ENCODE measurements at places on chromosomes 12 and 14.

GRCh38 chr14:103091883-103092222 lies 2.7 kb upstream of the EXOC3L4 start:
- DNase-seq: no peak

- no peak for DNase-seq
Measured at GRCh38 chr12:20483776-20484175, 115.4 kb downstream of the PDE3A start.

- DNase-seq: no peak
Measured at GRCh38 chr12:62135553-62136200, 124.5 kb upstream of the USP15 start.

DNA sequence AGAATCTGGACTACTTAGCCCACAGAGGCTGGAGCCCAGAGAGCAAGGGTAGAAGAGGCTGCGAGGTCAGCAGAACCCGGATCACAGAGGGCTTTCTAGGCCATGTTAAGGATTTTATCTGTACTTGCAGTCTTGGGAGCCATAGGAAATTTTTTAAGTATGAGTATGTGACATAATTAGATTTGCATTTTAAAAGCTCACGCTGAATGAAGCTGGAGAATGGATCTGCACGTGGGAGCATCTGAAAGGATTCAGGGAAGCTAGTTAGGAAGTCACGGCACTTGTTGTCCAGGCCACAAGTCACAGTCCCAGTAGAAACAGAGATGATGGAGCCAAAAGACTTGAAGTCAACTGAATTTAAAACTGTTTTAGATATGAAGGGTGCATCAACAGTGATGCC lies 14.1 kb downstream of the CORO1C start:
- DNase-seq: no peak

DNA sequence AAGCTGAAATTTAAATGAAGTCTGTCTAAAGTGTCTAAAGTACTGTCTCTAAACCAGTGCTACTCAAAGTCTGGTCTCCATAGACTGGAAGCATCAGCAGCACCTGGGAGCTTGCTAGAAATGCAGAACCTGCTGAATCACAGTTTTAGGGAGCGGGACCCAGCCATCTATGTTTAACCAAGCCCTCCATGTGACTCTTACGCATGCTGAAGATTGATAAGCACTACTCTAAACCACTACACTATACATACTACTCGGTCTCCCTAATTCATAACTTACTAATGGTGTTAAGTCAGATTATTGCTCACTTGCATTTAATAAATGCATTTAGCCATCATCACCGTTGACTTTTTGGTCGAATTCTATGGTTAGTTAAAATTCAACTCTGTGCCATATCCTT lies 88.8 kb downstream of the SLC25A21 start:
- no peak for DNase-seq

- no peak for DNase-seq
Measured at GRCh38 chr12:18990856-18991255, 138.7 kb upstream of the PLEKHA5 start.

- no peak for DNase-seq
Measured at GRCh38 chr14:37901978-37902377, 305.7 kb upstream of the SSTR1 start.

DNA sequence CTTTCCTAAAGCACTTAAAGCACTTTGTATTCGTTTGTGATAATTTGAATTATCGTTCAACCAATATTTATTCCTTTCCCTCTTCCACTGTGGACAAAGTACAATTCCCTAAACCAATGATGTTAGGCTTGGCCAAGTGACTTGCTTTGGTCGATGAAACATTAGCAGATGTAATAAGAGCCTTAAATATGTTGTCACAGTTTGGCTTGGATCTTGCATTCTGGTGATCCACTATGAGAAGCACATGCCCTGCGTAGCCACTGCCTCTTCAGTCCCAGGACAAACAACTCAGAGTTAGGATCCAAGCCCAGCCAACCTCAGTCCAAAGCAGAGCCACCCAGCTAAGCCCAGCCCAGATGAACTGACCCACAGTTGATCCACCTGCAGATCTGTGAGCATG lies 8.4 kb upstream of the C12orf75 start:
- no peak for DNase-seq

- DNase-seq: no peak
Measured at GRCh38 chr14:88668448-88669116, 105.7 kb downstream of the ZC3H14 start.

- DNase-seq: no peak
Measured at GRCh38 chr14:106831322-106831720, 1304.9 kb downstream of the TMEM121 start.

DNA sequence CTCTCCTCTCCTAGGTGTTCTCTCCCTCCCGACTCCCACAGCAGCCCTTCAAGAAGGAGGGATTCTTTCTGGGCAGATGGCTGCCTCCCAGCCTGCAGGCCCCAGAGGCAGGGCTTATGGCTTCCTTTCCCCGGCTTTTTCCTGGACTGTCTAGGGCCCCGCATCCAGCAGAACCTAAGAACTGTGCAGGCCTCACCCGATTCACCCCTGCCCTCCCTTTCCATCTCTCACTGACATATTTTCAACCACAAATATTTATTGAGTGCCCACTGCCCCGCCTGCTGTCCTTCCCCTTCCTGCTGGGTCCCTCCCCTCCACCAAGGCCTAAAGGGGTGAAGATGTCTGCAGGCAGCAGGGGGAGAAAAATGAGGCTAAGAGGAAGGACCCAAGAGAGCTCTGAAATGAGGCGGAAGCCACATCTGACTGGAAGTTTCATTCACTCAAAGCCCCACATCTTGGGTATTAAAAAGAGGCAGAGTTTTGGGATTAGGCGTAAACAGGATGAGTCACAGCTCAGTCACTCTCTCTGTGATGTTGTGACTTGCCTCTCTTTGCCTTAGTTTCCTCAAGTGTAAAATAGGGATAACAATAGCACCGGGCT lies 2.9 kb downstream of the SCNN1A start:
- peak; percentile 90 for DNase-seq

GRCh38 chr14:62420847-62421246 lies 624.4 kb downstream of the KCNH5 start:
- DNase-seq: no peak

GRCh38 chr12:22255097-22255496 lies 79.4 kb downstream of the ST8SIA1 start:
- no peak for DNase-seq

DNA sequence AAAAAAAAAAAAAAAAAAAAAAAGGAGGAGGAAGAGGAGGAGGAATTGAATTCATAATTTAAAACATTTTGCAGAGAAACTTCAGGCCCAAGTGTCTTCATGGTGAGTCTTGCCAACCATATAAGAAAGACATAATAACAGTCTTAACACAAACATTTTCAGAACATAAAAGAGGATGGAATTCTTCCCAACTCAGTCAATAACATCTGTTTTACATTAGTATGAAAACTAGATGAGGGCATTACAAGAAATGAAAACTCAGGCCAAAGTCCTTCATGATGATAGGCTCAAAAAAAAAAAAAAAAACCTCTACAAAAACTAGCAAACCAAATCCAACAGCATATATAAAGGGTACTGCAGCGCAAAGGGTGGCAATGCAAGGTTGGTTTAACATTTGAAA lies 151.6 kb downstream of the FOXA1 start:
- DNase-seq: no peak

DNA sequence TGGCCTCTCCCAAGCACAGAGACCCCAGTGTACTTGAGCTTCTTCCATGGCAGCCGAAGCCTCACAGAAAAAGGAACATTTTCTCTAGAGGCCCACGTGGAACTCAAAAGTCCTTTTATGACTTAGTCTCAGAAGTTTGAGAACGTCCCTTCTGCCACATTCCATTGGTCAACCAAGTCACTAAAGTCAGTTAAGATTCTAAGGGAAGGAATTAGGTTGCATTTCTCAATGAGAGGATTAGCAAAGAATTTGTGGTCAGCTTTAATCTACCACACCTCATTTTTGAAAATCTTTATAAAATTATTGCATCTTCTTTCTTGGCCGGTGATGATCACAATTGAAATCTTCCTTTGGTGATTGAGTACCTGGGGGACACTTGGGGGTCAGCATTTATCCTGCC lies 279.9 kb upstream of the TBX3 start:
- no peak for DNase-seq

GRCh38 chr12:49933796-49934195 lies 16.7 kb upstream of the AQP2 start:
- no peak for DNase-seq

- DNase-seq: no peak
Measured at GRCh38 chr12:76852106-76852505, 26.7 kb downstream of the CSRP2 start.

All from HCT116 (cell line).